Stimulated activated CD4-positive, alpha-beta T cell treated with anti-CD3 and anti-CD28 coated beads, Interleukin-2, amount 100 ng/mL, for 4 hours (primary cell): ENCODE measurements at places on chromosomes 11 and 22.

DNA sequence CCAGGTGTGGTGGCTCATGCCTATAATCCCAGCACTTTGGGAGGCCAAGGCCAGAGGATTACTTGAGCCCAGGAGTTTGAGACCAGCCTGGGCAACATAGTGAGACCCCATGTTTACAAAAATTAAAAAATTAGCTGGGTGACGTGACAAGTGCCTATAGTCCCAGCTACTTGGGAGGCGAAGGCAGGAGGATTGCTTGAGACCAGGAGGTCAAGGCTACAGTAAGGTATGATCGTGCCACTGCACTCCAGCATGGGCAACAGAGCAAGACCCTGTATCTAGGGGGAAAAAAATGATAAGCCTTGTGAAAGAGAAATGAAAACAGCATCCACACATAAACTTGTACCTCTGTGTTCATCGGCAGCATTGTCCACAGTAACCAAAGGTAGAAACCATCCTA is 8.1 kb upstream of the CCND1 start:
- DNase-seq: no peak

- DNase-seq: peak; percentile 28
These were observed 27.0 kb downstream of the ART5 start for GRCh38 chr11:3614742-3615171.

DNA sequence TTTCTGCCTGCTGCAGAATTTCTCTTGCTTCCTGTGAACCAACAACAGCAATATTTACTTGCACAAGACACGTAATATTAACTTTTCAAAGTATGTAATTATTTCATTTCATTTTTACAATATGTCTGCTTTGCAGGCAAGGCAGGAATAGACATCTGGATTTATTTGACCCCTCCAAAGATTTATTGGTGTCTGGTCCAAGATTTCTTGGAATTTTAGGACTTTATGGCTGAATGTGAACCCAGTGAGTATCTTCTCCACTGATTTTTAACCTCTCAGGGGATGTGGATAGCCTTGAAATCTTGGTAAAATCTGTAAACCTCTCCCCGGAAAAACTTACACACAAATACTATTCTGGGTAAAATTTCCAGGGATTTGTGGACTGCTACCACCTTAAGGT is 61.5 kb downstream of the PKNOX2 start:
- no peak for DNase-seq

GRCh38 chr11:73404048-73404447 is 27.8 kb downstream of the RELT start:
- DNase-seq: no peak
